ENCODE measurements at places on chromosomes 5 and 9.

GRCh38 chr9:134983074-134983473, 65.4 kb upstream of the FCN1 start:
- DNase-seq, result no peak

- no peak for DNase-seq
Observed at GRCh38 chr9:13090628-13091027, 188.9 kb downstream of the MPDZ start.

DNA sequence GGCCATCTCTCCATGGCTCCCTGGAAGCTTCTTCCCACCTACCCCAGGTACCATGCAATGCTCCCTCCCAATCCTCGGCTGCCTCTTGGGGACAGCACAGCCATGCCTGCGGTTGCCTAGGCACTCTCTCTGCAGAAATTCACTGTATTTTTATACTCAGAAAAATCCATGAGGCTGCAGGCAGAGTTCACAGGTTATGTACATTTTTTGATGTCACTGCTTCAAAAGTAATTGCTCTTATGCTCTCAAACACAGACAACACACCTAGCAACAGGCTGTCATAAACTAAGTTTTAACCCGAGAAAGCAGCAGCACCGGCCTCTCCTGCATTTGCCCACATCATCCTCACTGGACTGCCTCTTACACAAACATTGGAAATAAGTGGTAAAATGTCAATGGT, 102.4 kb downstream of the AK8 start:
- no peak for DNase-seq

DNA sequence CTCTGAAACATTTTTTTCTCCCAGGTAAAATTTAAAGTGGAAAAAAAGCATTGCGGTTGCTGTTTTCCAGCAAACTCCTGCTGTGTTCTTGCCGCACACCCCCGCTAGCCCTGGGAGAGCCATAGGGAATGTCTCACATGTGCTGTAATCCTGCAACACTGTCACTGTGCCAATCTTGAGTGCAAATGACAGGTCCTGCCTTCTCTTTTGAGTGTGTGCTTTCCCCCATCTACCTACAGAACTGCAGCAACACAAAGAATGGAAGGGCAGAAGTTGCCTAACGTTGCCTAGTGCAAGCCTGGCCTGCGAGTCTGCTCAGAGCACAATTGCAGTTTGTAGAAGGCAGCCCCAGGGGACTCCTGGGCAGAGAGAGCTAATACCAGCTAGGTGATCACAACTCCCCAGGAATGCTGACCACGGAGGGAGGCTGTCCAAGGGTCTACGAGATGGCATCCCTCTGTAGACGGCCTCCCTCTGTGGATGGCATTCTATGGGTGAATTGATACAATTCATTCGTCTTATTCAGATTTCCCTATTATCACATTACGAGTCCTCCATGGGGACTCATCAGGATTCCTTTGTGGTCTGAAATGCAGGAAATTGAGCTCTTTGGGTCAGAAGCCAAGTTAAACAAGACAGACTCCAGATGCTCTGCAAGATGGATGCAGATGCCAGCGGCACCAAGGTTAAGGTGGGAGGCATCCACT, 172.6 kb upstream of the S1PR3 start:
- no peak for DNase-seq

- DNase-seq, result no peak
Observed at GRCh38 chr5:3656803-3657202, 61.2 kb downstream of the IRX1 start.

- no peak for DNase-seq
Observed at GRCh38 chr5:120818128-120818527, 354.0 kb downstream of the PRR16 start.

DNA sequence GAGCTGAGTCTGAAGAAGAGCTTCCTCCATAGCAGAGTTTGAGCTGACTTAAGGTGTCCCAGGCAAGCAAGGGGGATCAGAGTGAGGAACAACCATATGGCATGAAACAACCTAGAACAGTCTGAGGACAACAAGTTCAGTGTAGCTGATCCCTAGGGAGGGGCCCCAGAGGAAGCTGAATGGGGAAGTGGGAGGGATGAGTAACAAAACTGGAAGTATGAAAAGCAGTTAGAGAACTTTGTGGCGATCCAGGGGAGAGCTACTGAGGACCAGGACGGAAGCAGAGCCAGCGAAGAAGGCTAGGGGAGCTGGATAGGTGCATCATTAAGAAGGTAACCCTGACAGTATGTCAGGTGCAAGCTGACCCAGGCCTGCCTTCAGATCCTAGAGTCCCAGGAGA, 580.8 kb downstream of the BNC2 start:
- no peak for DNase-seq

GRCh38 chr5:111928511-111928910, 171.5 kb upstream of the NREP start:
- no peak for DNase-seq

DNA sequence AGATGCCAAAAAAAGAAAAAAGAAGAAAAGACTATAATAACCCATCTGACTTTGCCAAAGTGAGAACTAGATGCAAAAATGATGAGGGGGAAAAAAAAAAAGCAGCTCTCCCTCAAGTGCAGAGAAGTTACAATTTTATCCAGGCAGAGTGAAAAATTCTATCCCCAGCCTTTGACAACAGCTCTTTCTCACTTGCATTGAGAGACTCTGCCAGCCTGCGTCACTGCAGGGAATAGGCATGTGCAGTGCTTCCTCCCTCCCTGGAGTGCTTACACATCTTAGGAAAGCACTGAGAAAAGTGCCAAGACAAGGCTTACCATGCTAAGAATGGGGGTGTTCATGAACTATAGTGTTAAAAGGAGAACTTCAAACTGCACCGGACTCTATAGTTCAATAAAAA, 418.6 kb upstream of the TYRP1 start:
- no peak for DNase-seq

GRCh38 chr5:72834924-72835323, 18.5 kb downstream of the TNPO1 start:
- DNase-seq, result no peak

DNA sequence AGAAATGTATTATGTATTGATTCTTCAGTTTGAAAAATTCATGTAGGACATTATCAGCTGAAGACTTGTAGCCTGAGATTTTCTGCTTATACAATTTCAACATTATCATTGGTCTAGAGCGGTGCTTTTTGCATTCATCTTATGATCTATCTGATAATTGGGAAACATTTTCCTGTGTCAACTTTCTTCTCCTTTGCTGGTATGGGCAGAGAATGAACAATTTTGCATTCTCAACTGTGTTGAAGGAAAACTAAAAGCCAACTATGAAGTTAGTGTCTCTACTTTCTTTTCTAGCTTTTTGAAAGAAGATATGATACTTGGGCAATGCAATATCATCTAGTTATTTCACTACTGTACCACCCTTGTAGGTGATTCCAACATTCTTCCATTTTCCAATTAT, 10.3 kb downstream of the ZFR start:
- DNase-seq, result no peak

DNA sequence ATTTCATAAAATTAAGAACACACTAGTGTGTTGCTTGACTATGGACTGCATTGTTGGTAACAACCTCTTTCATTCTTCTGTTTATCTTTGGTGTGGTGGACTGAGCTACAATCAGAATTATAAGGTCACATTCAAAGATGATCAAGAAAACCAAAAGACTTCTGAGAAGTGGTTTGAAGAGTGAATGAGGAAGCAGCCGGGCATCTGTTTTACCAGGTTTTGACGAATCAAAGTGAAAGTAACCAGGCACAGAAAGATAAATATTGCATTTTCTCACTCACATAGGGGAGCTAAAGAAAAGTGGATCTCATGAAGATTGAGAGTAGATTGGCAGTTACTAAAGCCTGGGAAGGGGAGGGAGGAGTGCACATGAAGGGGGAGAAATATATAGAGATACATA, 589.1 kb downstream of the ZNF608 start:
- DNase-seq, result no peak

DNA sequence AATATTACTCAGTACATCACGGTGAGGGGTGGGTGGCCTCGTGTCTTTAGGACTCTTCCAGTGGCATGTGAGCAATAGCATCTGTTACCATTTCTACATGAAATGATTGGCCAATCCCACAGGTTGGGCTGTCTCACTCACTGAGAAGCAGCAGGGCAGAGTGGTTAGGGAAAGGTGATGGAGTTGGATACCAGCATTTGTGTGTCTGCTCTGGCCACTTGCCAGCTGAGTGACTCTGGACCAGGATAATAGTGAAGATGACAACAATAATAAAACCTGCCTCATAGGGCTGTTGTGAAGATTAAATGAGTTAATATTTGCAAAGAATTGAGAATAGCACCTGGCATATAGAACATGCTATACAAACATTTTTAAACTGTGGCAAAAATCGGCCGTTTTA, 42.0 kb downstream of the IQGAP2 start:
- DNase-seq, result no peak

- DNase-seq, result no peak
Observed at GRCh38 chr9:2377117-2377516, 244.5 kb upstream of the VLDLR start.

- DNase-seq, result no peak
Observed at GRCh38 chr5:37631939-37632338, 207.9 kb downstream of the GDNF start.

GRCh38 chr5:67381236-67381880, 184.8 kb upstream of the CD180 start:
- DNase-seq, result no peak

- no peak for DNase-seq
Observed at GRCh38 chr5:58457050-58457449, 2.8 kb downstream of the PLK2 start.

DNA sequence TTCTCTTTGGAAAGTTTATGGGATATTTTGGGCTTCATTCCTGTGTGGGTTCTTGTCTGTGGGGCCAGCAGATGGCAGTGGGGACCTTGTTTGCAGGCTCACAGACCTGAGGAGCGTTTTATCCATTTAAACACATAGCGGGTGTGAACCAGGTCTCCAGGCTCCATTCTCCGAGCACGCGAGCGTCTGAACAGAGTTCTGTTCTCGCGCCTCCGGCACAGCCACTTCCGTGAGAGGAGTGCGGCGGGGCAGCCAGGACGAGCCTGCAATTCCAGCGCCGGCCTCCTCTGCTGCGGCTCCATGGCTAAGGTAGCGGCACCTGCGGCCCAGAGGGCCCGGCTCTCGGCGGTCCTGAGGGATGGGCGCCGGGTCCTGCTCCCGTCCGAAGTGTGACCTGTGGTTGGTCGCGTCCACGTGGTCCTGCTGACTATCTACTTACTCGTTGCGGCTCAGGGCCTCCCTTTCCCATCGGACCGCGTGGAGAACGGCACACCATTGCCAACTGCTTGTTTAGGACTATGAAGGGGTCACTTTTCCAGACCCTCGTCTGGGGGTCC, 7.3 kb downstream of the NRARP start:
- no peak for DNase-seq

DNA sequence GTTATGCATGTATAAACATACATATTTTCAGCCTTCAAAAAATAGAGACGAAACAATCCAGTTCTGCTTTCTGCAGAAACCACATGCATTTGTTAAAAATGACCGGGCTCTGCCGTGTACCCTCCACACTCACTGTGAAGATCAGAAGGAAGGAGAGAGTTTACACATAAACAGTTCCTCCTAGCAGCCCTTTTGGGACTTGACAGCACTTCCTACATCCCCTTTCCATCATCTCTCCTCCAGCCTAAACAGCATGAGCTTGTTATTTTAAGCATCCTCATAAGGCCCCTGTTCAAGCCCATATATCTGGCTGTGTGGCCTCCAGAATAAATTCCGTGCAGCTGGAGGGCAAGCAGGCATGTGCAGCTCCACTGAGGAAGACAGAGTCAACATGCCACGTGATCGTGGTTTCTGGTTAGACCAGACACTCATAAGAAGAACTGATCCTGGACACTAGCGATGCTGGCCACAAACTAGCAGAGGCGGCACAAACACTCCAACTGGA, 42.2 kb downstream of the NIPAL4 start:
- no peak for DNase-seq

DNA sequence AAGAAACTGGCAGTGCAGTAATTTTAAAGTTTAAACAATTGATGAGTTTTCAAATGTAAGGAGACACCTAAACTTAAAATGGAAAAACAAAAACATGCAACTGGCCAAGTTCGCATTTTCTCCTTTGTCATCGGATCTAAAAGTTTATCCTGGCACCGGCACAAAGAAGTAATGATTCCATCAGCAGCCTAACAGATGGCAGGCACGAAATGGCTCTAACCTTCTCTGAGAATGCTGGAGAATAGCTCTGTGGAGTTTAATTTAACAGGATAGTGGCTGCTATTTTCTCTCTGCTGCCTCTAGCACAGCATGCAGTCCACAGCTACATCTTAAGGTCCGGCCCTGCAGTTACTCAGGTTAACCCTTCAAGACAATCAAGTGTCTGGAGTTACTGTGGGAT, 82.2 kb downstream of the PRELID2 start:
- DNase-seq, result no peak

DNA sequence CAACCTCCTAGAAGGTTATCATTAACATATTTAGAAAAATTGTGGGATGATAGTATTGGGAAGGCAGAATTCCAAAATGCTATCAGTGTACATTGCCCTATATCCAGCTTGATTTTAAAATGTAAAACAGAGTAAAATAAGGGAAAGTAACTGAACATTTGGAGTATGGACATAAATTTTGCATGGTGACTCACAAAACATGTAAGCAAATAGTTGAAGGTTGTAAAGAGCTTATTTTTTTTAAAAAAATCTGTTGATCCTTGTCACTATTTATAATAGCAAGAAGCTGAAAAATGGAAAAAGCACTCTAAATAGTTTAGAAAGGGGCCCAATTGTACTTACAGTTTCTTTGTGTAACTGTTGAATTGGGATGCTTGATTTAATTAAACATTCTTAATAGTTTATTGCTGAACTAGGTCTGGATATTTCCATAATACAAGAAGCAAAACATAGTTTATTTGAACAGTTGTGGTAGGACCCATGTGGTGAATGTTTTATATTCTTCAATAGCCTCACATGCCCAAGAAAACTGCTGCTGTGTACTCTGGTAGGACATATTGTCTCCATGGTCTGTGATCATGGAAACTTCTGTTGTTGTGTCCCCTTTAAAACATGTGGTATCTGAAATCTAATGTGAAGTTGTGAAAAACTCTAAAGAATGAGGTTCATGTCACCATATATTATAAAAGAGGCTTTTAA, 82.4 kb downstream of the NNT start:
- DNase-seq, result no peak

GRCh38 chr9:128689820-128690683, 1.0 kb downstream of the SET start:
- no peak for DNase-seq
